Activated CD4-positive, CD25-positive, alpha-beta regulatory T cell (primary cell): ENCODE measurements at places on chromosomes 2 and 18.
A peak's percentile ranks its signal among the peaks of the same experiment; 100 is the strongest.

- DNase-seq, result no peak
Measured at GRCh38 chr2:28389399-28390240, 3.0 kb upstream of the FOSL2 start.

- DNase-seq, result no peak
Measured at GRCh38 chr18:23320709-23321236, 132.3 kb upstream of the RIOK3 start.

DNA sequence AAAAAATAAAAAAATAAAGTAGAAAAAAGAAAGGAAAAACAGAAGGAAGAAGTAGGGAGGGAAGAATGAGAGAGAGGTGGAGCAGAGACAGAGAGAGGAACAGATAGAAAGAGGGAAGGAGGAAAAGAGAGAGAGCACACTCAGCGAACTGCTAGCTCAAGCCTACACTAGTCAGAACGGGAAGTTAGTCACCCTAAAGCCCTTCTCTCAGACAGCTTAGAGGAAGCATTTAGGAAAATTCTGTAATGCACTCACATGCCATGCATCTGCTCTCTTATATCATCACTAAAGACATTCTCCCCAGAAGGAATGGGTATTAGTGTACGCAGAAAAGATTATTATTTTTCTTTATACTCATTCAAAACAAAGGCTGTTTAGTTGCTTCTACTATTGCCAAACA lies 68.1 kb upstream of the SULT1C3 start:
- DNase-seq, result no peak

GRCh38 chr2:209146682-209147320 lies 277.0 kb upstream of the MAP2 start:
- DNase-seq, result no peak

GRCh38 chr18:35311496-35311895 lies 21.5 kb upstream of the ZSCAN30 start:
- DNase-seq, result no peak

GRCh38 chr18:10736984-10737383 lies 211.2 kb downstream of the NAPG start:
- no peak for DNase-seq

- no peak for DNase-seq
Measured at GRCh38 chr2:203993560-203993959, 57.0 kb downstream of the ICOS start.

- DNase-seq, result no peak
Measured at GRCh38 chr2:95266781-95267430, 7.3 kb upstream of the PROM2 start.

DNA sequence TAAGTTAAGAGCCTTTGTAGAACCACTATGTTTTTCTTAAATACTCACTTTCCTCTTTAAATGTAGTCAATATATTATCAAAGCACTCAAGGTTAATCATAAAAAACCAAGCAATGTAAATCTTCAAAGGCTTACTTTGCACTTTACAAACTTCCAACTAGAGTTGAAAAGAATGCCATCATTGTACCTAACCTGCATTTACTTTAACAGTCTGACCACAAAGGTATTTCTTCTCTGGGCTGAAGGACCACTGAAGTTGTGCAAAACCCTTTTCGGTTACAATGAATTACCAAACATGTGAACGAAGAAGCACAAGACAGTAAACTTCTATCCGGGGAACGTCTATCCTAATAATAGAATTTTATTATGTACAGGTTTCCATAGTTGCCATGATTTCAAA lies 3.0 kb downstream of the HNRNPLL start:
- no peak for DNase-seq

DNA sequence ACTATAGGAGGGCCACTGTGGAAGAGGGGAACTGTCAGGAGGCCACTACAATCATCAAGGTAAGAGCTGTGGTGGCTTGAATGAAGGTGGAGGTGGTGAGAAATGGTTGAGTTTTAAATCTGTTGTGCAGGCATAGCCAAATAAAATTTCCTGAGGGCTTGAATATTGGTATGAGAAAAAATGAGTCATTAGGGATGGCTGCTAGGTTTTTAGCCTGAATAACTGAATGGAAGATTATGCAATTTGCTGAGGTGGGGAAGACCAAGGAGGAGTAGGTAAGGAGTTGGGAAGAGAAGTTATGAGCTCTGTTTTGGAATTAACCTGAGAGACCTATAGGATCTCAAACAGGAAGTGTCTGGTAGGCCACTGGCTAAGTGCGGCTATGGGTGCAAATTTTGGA lies 84.0 kb downstream of the KLHL14 start:
- DNase-seq, result no peak

GRCh38 chr2:206989311-206989710 lies 50.0 kb downstream of the CPO start:
- no peak for DNase-seq

DNA sequence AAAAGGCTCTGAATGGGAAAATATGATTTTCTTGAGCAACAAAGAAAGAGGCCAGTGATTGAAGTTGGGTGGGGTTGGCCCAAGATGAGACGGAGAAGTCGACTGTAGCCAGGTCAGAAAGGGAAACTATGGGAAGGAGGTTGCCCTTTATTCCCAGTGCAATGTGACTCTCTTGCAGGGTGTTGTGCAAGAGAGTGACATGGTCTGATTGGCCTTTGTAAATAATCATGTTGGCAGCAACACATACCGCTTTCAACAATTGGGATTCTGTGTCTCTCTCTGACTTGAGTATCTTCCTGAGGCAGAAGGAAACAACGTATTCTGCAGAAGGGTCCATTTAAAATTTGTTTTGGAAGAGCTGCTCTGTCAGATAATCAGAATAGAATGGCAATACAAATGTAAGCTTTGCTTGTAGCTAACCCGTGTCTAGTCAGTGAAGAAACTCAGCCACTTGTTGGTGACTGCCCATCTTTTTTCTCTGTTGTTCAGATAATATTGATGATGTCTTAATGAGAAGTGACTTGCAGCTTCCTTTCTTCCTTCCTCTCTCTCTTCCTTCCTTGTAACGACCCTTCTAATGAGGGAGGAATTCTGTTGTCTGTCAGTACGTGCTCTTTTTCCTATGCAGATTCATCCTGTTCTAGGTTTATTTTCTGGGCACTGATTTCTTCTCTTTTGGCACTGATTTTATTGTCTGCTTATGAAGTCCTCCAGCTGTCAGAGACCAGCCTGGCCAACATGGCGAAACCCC lies 311.0 kb upstream of the FAM98A start:
- DNase-seq, result no peak

DNA sequence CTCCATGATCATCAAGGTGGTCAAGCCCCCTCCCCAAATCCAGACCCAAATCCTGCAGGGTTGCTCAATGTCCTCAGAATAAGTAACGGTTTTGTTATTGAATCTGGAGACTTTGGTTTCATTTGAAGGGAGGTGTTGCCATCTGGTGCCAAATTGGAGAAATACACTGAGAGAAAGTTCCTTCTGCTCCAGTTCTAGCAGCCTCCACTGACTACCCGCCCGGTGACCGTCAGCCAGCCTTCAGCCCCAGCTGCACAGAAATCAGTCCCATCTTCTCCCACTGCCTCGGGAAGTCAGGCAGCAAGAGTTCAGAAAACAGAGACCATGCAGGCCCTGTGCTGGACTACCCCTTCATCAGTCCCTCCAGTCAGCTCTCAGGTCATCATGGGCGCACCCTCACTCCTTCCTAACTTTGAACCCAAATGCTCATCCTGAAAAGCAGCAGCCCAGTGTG lies 38.7 kb downstream of the PKDCC start:
- DNase-seq, result peak; percentile 5

DNA sequence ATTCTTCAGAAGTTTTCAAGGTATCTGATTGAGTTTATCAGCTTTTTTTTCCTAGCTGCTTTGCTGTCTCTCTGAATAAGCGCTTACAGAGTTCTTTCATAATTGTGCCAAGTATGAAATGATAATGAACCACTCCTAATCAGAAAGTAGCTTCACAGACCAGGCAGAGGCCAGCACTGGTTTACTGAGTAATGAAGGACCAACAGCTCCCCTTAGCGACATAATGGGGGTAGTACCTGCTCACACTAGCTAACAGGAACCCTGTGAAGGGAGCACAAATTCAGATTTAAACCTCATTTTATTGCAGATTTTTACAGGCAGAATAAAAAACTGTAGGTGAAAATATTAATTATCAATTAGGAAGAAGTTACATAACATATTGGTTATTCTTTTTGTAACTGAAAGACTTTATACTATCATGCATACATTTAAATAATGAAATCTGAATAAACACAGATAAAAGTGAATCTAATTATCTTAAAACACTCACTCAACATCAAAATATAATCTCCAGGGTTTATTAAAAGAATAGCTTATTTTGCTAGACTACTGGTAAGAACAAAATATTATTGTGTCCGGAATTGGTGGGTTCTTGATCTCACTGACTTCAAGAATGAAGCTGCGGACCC lies 53.7 kb upstream of the LRRC30 start:
- no peak for DNase-seq

DNA sequence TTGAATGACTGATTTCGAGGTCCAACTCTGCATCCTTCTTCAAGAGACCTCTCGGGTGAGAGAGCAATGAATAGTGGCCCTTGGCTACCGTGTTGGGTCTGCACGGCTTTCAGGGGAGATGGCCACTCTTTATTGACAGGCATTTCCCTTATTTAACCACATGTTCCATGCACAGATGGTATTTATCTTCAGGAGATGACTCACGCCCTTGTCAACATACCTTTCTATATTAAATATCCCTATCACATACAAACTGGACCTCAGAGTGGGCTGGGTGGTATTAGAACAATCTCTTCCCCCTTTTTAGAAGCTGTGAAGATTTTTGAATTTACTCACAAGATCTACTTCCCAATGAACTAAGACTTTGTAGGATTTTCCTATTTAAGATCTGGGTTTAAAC lies 109.6 kb upstream of the CDC42EP3 start:
- no peak for DNase-seq
